ENCODE measurements at places on chromosomes 5 and 9.

DNA sequence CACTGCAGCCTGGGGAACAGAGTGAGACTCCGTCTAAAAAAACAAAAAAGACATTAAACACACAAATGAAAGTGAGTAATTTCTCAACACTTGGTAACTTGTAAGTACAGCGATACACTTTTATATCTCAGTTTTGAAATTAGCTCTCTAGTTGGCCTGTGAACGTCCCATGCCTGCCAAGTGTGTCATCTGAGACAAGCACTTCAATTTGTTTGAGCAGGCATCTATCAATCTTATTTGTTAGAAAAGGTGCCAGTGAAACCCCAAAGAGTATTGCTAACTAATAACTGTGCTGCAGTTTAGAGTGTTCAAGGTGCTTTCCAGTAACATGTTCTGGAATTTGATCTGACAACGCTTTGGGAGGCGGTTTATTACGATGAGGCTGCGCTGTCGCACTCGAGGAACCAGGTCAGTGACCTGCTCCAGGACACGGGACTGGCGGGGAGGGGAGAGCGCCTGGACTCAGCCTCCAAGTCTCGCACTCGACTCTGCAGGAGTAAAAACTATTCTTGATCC lies 1.1 kb upstream of the SPIN1 start:
- DNase-seq = no peak

- no peak for DNase-seq
Observed at GRCh38 chr5:166803058-166803457, 1488.4 kb upstream of the WWC1 start.

- DNase-seq = no peak
Observed at GRCh38 chr5:136425921-136426320, 60.6 kb upstream of the TRPC7 start.

GRCh38 chr5:145775411-145775810 lies 59.7 kb downstream of the PRELID2 start:
- no peak for DNase-seq

- no peak for DNase-seq
Observed at GRCh38 chr5:169886033-169886432, 94.3 kb downstream of the INSYN2B start.

DNA sequence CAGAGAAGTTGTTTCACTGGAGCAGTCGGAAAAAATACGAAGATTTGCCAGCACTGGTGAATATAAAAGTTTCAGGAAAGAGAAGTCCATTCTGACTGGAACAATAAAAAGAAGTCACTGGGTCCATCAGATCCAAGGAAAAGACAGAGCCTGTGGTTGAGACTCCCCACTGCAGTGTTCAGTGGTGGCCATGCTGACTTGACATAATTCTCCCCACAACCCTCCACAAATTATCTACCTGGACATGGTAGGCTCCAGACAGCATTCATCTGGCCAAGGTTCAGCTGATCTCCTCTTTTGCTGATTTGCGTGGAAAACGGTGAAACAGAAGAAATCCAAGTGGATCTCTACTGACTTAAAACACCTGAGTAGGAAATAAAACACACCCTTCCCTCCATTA lies 8.0 kb downstream of the THBS4 start:
- no peak for DNase-seq

DNA sequence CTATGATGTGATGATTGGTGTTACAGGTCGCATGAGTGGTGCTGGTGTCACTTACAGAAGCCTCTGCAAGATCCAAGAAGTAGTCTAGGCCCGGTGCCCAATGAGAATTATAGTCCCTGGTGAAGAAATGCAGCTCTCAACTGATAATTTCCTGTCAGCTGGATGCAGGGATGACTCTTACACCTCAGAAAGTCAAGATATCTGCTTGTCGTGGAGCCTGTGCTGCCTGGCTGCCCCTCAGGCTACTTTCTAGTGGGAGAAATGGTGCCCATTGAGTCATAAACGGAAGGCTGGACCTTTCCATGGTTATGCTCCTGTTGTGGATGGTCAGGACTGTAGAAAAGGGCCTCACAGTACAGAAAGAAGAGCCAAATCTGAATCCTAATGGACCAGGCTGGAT lies 46.8 kb upstream of the NXNL2 start:
- DNase-seq = no peak

- no peak for DNase-seq
Observed at GRCh38 chr9:4686112-4686511, 6.7 kb downstream of the CDC37L1 start.

GRCh38 chr5:180474569-180474968 lies 19.6 kb upstream of the CNOT6 start:
- DNase-seq = no peak

DNA sequence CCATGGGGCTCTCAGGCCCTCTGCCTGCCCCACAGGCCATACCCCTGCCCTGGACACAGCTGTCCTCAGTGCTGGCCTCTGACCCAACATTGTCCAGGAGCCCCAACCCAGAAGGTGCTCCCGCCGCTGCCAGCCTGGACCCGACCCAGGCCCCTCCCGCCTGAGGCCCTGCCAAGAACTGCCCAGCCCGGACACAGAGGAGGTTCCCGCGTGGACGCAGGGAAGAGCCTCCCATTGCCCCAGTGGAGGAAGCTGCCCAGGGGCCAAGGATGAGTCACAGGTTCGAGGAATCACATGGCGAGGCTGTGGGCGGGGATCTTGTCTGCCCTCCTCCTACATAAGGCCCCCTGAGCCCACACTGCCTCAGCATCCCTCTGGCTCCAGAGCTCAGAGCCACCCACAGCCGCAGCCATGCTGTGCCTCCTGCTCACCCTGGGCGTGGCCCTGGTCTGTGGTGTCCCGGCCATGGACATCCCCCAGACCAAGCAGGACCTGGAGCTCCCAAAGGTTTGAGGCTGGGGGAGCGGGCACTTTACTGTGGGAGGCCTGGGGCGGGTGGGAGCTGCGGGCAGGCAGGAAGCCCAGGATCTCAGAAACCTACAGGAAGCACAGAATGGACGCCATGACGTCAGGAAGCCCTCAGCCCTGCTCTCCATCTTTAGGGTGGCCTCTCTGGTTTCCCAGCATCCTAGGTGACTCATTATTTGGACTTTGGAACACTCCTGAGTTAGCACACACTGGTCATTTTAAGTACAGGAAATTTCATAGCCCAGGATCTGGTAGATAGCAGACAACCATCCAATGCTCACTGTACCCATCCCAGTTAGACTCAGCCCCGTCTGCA lies at the start of gene PAEP:
Gene PAEP, plus strand, starts transcription at position 366 of the 844 bp plus-strand sequence.
- no peak for DNase-seq

DNA sequence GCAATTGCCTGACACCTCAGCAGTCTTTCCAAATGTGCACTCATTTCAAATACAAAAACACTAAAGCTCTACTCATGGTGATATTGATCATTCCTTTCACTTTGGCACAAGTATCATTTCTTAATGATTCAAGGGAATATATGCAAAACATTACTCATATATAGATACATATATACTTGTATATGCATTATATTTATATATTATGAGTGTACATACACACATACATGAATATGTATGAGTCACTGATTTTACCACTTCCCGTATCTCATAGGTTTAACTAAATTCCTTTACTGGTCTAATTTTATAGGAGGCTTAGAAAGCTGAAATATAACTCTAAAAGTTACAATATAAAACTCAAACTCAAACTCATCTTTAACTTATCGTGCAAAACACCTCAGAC lies 156.5 kb downstream of the CDH9 start:
- DNase-seq = no peak

DNA sequence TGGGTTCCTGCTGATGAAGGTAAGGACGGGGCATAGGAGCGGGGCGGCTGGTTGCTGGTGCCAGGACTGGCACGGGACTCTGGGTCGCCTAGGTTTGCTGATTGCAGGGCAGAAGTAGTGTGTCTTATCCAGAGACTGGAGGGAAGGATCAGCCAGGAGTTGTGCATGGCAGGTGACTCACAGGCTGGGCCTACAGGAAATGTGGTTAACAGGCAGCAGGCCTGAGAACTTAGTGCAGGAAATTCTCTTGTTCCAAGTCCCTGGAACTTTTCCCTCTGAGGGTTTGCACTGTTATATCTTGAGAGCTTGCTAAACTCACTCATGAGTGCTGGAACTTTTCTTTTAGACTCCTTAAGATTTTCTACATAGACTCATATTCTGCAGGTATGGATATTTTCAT lies 95.1 kb downstream of the ANXA2R start:
- no peak for DNase-seq

- DNase-seq = no peak
Observed at GRCh38 chr5:119951330-119951934, 322.1 kb downstream of the FAM170A start.
